Urinary bladder (tissue), 4 donors: ENCODE measurements at places on chromosomes 4 and X. TPM values are rescaled to one million over a fixed set of nuclear protein-coding genes. Genes with fewer than 3 reads are reported as not detected.

The SPANXB1 gene
- total RNA-seq, result not detected

The RBMX2 gene
- 24.0 TPM for total RNA-seq

The SULT1B1 gene
- total RNA-seq, result 1.2 TPM

The CYBB gene
- 62.0 TPM for total RNA-seq

The ARMCX4 gene
- 28.0 TPM for total RNA-seq

The IL3RA gene
- total RNA-seq, result 2.5 TPM

The TRIM61 gene
- 3.6 TPM for total RNA-seq

The UGT2A1 gene
- not detected for total RNA-seq

The CASP6 gene
- total RNA-seq, result 21.4 TPM

The FABP2 gene
- not detected for total RNA-seq

The PAGE2B gene
- not detected for total RNA-seq

The SRPX gene
- 82.7 TPM for total RNA-seq

The HSFX3 gene
- not detected for total RNA-seq

The LIMCH1 gene
- 93.5 TPM for total RNA-seq

The GAB3 gene
- total RNA-seq, result 8.0 TPM

The ZNF157 gene
- 0.53 TPM for total RNA-seq

The MAML3 gene
- 6.7 TPM for total RNA-seq

The CTAG2 gene
- not detected for total RNA-seq

The ZNF630 gene
- 9.5 TPM for total RNA-seq

The MAGEB10 gene
- not detected for total RNA-seq

The CT83 gene
- not detected for total RNA-seq

The F11 gene
- not detected for total RNA-seq

The TMEM255A gene
- 1.3 TPM for total RNA-seq

The CITED1 gene
- 1.6 TPM for total RNA-seq

The TIGD2 gene
- 12.0 TPM for total RNA-seq

The CNOT6L gene
- total RNA-seq, result 51.7 TPM

The FHDC1 gene
- 7.1 TPM for total RNA-seq

The FAM149A gene
- total RNA-seq, result 17.4 TPM

The CTSO gene
- 51.2 TPM for total RNA-seq

The CXorf51B gene
- total RNA-seq, result not detected

The HAND2 gene
- total RNA-seq, result 14.5 TPM

The NIPAL1 gene
- total RNA-seq, result 13.7 TPM

The ALAS2 gene
- total RNA-seq, result 46.9 TPM

The GPR82 gene
- 0.26 TPM for total RNA-seq

The MAGEB1 gene
- total RNA-seq, result not detected

The PKD2 gene
- 101 TPM for total RNA-seq

The GAGE13 gene
- not detected for total RNA-seq

The POU4F2 gene
- total RNA-seq, result not detected

The UGT8 gene
- 2.0 TPM for total RNA-seq

The ARMCX2 gene
- 76.9 TPM for total RNA-seq

The PHKA1 gene
- 3.4 TPM for total RNA-seq

The SPANXA1 gene
- not detected for total RNA-seq

The KLB gene
- total RNA-seq, result 0.16 TPM

The PDCL2 gene
- total RNA-seq, result not detected

The PSAPL1 gene
- total RNA-seq, result 0.05 TPM

The STAG2 gene
- 168 TPM for total RNA-seq

The RAB9B gene
- total RNA-seq, result 33.6 TPM

The MAB21L2 gene
- total RNA-seq, result 1.5 TPM

The SLAIN2 gene
- total RNA-seq, result 73.9 TPM

The NPY2R gene
- 1.3 TPM for total RNA-seq
